Upper lobe of right lung (tissue), 1 donor: ENCODE measurements at places on chromosomes 2 and 18.

DNA sequence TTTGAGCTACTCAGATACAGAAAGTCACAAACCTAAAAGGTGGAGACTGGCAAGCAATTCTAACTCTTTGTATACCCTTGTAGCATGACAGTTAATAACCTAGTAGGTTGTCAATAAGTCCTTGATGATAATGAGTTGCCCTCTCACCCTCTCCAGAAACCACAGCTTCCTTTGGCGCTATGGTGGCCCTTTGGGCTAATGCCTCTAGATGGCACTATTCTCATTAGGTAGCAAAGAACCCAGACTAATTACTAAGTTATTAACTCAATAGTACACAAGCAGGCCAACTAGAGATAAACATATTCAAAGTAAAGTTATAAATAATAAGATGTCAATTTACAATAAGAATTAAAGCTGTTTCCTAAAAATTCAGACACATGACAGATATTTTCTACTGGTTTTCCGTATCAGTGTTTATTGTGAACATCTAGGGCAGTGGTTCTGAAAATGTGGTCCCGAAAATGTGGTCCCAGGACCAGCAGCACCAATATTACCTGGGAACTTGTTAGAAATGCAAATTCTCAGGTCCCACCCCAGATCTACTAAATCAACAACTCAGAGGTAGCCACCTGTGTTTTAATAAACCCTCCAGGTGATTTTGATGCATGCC is 41.1 kb downstream of the LDAH start:
- no peak overlapping the region for H3K4me3 ChIP-seq
- H3K4me1 ChIP-seq: no peaks in the 10 kb centered on the region
- no peaks in the 10 kb centered on the region for H3K27me3 ChIP-seq
- no peak for DNase-seq
- H3K27ac ChIP-seq: no peak overlapping the region

DNA sequence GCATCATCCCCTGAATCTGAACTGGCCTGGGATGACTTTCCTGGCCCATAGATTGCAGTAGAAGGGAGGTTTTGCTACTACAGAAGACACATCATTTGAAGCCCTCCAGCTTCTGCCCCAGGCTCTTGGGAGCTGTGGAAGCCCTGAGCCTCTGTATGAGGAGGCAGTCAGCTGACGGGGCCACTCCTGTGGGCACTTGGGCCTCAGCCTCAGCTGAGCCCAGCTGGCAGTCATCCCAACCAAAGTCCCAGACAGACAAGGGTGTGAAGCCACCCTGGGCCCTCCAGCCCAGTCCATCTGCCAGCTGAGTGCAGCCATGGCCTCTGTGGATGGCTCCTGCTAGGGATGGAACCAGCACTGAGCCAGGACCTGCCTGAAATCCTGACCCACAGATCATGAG is 502.3 kb upstream of the HS6ST1 start:
- H3K4me3 ChIP-seq: no peak overlapping the region
- H3K27me3 ChIP-seq: no peaks in the 10 kb centered on the region
- no peaks in the 10 kb centered on the region for H3K4me1 ChIP-seq
- no peak for DNase-seq

DNA sequence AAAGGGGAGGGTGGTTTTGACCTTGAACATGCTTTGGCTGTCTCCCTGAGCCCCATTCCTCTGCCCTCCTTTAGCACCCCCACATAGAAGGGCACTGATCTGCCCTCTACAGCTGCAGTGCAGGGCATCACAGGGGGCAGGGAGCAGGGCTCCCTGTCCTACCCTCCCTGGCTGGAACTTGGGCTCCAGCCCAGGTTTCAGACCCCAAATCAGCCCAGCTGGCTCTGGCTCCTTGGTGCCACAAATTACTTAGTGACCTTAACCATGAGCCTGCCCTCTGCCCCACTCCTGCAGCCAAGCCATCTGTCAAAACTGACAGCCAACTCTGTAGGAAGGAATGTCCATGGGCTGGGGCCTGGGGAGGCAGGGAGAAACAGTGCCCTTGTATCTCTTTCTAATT is 105.6 kb downstream of the MAPK4 start:
- no peaks in the 10 kb centered on the region for H3K27me3 ChIP-seq
- H3K4me3 ChIP-seq: no peak overlapping the region

DNA sequence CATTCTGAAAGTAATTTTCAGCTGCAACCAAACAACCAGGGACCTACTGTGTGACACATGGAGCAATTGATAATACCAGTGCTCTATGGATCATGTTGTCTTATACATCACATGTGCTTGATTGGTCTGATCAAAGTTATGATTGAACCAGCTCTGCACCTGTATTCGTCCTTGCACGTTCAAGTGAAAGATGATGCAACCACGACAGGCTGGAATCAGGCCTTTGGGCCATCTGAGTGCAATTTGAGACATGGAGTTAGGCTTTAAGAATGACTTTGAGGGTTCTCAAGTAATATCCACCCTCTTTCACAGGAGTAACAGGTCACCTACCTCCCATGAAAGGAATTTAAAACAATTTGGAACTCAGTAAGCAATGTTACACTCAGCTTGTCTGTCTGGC is 165.2 kb downstream of the SLC8A1 start:
- no peak for DNase-seq
- H3K4me3 ChIP-seq: no peak overlapping the region
- no peaks in the 10 kb centered on the region for H3K36me3 ChIP-seq
- H3K27ac ChIP-seq: no peak overlapping the region
- H3K27me3 ChIP-seq: no peaks in the 10 kb centered on the region
- no peaks in the 10 kb centered on the region for H3K4me1 ChIP-seq

GRCh38 chr2:179521944-179522343 is 257.3 kb upstream of the SESTD1 start:
- H3K4me3 ChIP-seq: no peak overlapping the region
- H3K27me3 ChIP-seq: no peaks in the 10 kb centered on the region
- no peaks in the 10 kb centered on the region for H3K36me3 ChIP-seq
- no peaks in the 10 kb centered on the region for H3K4me1 ChIP-seq

DNA sequence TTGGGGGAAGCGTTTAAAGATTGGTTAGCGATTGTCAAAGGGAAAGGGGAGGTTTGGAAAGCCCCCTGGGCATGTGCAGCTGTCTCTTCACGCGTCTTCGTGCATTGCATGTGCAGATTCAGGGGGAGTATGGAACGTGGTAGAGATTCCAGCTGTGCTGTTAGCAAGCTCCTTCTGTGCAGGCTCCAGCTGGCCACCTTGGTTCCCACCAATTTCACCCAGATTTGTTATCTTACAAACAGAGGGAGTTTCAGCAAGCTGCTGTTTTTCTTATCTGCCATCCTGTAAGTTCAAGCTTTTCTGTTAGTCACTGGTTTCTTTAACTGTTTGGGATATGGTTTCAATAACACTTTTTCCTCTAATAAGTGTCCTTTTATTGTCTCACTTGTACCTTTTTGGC is 30.4 kb downstream of the FARP2 start:
- no peak for DNase-seq
- H3K27me3 ChIP-seq: no peaks in the 10 kb centered on the region
- peaks cover 4% of the 10 kb centered on the region for H3K4me1 ChIP-seq
- H3K36me3 ChIP-seq: peaks cover 5% of the 10 kb centered on the region

- H3K4me1 ChIP-seq: no peaks in the 10 kb centered on the region
- no peaks in the 10 kb centered on the region for H3K36me3 ChIP-seq
- H3K27me3 ChIP-seq: no peaks in the 10 kb centered on the region
- H3K27ac ChIP-seq: no peak overlapping the region
- no peak overlapping the region for H3K4me3 ChIP-seq
- no peak for DNase-seq
These were observed 12.4 kb upstream of the NBEAL1 start for GRCh38 chr2:203002054-203002821.

DNA sequence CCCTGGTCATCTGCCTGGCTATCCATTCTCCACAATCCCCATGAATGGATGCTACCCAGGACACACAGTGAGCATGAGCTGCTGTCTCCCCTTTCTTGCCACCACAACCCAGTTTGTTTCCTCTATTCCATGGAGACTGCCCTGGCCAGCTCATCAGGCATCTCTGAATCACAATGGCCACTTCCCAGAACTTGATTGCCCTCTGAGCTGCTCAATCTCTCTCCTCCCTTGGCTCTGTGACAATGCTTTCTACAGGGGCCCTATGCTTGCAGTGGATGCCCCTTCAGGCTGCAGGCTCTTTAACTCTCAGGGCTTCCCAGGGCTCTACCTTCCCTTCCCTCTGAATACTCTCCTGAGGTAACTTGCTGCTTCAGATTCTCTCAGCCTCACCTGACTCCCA is 14.4 kb upstream of the SLC4A5 start:
- peaks cover 62% of the 10 kb centered on the region for H3K36me3 ChIP-seq
- H3K4me3 ChIP-seq: no peak overlapping the region
- DNase-seq: no peak
- H3K27me3 ChIP-seq: no peaks in the 10 kb centered on the region
- no peaks in the 10 kb centered on the region for H3K4me1 ChIP-seq

DNA sequence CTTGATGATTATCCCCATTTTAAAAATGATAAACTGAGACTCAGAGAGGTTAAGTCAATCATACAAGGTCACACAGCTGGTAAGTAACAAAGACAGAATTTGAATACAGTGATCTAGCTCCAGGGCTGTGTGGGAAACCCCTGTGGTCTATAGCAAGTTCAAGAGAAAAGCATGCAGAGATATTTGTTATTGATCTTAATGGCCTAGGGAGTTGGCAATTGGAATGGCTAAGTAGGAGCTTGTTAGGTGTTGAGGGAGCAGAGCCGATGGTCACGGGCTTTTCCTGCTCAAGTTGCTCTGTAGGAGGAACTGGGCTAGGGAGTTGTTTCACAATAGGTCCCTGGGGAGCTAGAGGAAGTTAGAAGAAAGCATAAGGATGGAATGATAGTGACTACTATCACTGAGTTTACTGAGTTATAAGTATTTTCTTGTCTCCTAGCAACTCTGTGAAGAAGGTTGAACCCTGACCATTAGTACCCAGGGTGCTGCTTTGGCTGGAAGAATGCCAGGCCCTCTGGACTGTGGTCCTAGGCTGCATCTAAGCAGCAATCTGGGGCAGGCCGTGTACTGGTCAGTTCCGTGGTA is 30.0 kb downstream of the RNF125 start:
- H3K36me3 ChIP-seq: no peaks in the 10 kb centered on the region
- peaks cover 15% of the 10 kb centered on the region for H3K4me1 ChIP-seq
- H3K27me3 ChIP-seq: no peaks in the 10 kb centered on the region
- peak overlapping the region; percentile 28 for H3K27ac ChIP-seq

GRCh38 chr2:3208179-3208578 is 169.4 kb downstream of the EIPR1 start:
- no peak overlapping the region for H3K4me3 ChIP-seq
- H3K27me3 ChIP-seq: no peaks in the 10 kb centered on the region
- no peak overlapping the region for H3K27ac ChIP-seq
- DNase-seq: no peak
- no peaks in the 10 kb centered on the region for H3K4me1 ChIP-seq

DNA sequence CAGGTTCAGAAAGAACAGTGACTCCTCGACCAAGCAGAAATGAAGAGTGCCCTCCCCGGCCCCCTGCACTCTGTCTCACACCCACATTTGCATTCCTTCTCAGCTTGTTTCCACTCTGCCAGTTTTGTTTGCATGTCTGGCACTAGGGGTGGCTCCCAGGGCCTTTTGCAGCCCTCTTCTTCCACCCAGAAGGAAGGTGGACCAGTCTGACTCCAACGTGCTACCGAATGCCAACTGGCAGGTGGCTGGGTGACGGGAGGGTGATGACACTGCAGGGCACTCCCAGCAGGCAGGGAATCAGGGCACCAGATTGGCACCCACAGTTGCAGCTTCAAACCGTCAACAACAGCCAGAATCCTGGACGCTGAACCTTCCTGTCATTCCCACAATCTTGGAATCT is 371.1 kb downstream of the TXNL1 start:
- no peaks in the 10 kb centered on the region for H3K27me3 ChIP-seq
- DNase-seq: no peak
- H3K36me3 ChIP-seq: no peaks in the 10 kb centered on the region
- no peaks in the 10 kb centered on the region for H3K4me1 ChIP-seq
- H3K27ac ChIP-seq: no peak overlapping the region
- no peak overlapping the region for H3K4me3 ChIP-seq

DNA sequence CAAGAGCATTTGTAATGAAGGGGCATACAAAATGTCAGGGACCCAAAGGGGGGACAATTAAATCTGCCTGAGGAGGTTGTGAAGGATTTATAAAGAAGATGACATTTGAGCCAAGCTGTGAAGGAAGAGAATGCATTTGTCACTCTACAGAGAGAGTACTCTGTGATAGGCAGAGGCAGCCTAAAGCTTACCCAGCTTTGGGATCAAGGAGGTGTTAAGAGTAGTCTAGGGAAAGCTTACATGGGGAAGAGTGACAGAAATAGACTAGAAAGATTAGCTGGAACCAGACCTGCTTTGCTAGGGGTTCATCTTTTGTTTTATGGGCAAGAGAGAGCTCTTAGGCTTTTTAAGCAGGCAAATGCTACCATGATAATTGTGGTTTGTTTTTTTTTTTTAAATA is 169.1 kb upstream of the CYP26B1 start:
- no peaks in the 10 kb centered on the region for H3K4me1 ChIP-seq
- H3K27ac ChIP-seq: no peak overlapping the region
- no peaks in the 10 kb centered on the region for H3K27me3 ChIP-seq
- no peak overlapping the region for H3K4me3 ChIP-seq

GRCh38 chr18:63169853-63170252 is 149.7 kb downstream of the BCL2 start:
- H3K4me1 ChIP-seq: no peaks in the 10 kb centered on the region
- H3K27ac ChIP-seq: no peak overlapping the region
- H3K36me3 ChIP-seq: no peaks in the 10 kb centered on the region
- no peak overlapping the region for H3K4me3 ChIP-seq
- no peak for DNase-seq
- H3K27me3 ChIP-seq: no peaks in the 10 kb centered on the region

GRCh38 chr2:117856415-117857210 is 42.1 kb downstream of the DDX18 start:
- H3K4me1 ChIP-seq: no peaks in the 10 kb centered on the region
- no peak overlapping the region for H3K4me3 ChIP-seq
- no peaks in the 10 kb centered on the region for H3K36me3 ChIP-seq
- H3K27ac ChIP-seq: no peak overlapping the region
- peaks cover 33% of the 10 kb centered on the region for H3K27me3 ChIP-seq

GRCh38 chr18:27894746-27895145 is 282.2 kb downstream of the CDH2 start:
- no peak overlapping the region for H3K4me3 ChIP-seq
- no peaks in the 10 kb centered on the region for H3K36me3 ChIP-seq
- no peak overlapping the region for H3K27ac ChIP-seq
- DNase-seq: no peak
- H3K27me3 ChIP-seq: no peaks in the 10 kb centered on the region
- H3K4me1 ChIP-seq: no peaks in the 10 kb centered on the region

DNA sequence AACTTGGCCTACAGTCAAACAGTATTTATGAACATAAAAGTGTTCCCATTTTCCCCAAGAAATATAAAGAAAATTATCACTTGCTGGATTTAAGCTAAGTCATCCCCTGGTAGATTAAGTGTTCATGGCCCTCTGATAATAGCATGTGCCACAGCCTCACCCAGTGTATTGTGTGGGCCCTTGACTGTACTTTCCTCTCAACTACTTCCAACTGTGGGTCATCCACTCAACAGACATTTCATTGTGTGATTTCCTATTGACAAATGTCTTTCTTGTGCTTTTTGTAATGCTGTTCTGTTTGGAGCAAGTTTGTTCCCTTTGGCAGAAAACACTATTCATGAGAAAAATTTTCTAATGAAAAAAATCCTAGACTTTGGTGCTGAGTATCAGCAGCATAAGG is 48.4 kb upstream of the TMEM17 start:
- no peaks in the 10 kb centered on the region for H3K36me3 ChIP-seq
- no peaks in the 10 kb centered on the region for H3K4me1 ChIP-seq
- H3K27ac ChIP-seq: no peak overlapping the region
- H3K4me3 ChIP-seq: no peak overlapping the region
- H3K27me3 ChIP-seq: no peaks in the 10 kb centered on the region
